Neural crest cell (in vitro differentiated cells): ENCODE measurements at places on chromosomes 16 and 17.

DNA sequence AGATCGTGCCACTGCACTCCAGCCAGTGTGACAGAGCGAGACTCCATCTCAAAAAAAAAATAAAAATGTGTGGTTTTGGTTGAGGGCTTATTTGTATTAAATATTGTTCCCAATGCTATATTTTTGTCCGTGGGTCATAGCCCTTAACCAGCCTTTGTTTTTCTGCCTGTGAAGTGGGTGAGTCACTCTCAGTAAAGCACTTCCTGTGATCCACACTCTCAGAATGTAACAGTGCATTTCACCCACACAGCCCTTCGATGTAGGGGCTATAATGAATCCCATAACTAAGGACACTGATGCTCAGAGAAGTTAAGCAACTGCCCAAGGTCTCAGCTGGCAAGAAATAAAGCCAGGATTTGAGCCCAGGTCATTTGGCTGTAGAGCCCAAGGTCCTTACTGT is 34.7 kb upstream of the POLR3E start:
- DNase-seq: no peak

GRCh38 chr17:15511142-15511541 is 43.7 kb upstream of the CDRT4 start:
- no peak for DNase-seq

DNA sequence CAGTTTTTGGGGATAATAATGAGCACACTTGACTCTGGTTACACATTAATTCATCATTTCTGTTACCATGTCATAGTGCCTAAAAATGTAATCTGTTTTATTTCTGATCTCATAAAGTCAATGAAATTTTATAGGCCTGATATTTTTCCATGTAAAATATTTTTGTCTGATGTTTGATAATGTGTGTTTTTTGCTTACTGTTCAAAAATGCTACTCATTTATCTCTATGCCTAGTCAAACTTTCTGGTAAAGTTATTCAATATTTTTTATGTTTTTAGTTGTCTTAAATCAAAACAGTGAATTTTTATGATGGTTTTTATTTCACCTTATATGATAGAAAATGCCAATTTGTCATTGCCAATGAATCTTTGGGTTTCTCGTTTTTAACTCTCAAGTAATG is 147.0 kb downstream of the AHSP start:
- DNase-seq: no peak

- no peak for DNase-seq
These were observed 14.0 kb upstream of the SPHK1 start for GRCh38 chr17:76370261-76370993.

GRCh38 chr16:27417047-27417671 is 15.2 kb downstream of the IL21R start:
- DNase-seq: no peak

DNA sequence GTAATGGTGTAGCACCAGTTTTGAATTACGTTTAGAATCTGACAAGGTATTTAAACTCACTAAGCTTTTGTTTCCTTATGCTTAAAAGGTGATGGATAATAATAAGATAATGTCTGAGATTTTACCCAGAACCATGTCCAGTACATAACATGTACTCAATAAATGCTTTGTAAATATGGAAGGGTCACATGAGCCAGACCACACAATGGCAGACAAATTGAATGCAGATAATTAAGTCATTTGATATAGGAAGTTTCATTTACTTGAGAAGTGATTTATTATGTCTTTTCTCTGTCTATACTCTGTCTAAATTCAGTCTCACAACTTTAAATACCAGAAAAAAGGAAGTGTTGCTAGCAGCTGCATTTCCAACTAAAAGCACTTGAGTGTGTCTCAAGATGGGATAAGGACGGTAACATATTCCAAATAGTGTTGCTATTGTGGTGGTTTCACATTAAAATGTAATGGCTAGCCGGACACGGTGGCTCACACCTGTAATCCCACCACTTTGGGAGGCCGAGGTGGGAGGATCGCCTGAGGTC is 52.5 kb upstream of the DHX40 start:
- no peak for DNase-seq

GRCh38 chr16:8611886-8612600 is 9.5 kb upstream of the METTL22 start:
- no peak for DNase-seq

- DNase-seq: no peak
These were observed 7.4 kb downstream of the TMC6 start for GRCh38 chr17:78120971-78121800.

DNA sequence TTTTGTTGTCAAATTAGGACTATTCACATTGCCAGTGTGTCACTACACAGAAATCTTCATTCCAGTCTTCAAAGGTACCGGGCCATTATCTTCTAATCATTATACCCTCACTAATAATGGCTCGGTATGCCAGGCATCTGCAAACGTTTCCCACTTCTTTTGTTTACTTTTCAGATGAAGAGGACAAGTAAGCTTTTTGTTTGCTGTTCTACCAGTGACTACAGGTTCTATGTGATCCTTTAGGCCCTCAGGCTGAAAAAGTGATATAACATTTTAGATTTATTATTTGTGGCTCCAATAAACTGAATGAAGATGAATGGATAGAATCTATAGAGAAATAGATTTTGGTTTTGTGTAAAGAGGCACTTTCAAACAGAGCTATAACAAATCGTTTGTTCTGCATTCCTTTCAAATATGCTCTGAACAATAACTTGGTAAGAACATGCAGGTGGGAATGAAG is 403 bp upstream of the KRTAP3-1 start:
- no peak for DNase-seq

DNA sequence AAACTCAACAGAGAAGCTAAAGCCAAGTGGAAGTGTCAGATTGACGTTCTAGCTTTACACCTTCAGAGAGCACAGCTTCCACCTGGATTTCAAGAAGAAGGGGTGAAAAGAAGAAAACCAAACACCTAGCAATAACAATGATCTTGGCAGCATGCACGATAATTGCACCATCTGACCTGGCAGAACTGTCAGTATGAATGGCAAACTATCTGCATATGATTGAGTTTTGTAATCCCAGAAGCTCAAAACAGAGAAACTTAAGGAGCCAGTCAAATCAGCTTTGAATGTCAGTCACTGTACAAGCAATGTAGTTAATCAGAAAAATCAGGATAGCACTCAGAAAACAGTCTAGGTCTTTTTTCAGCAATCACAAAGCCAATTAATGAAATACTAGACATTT is 427.1 kb downstream of the ZFHX3 start:
- DNase-seq: no peak

- DNase-seq: no peak
These were observed 8.4 kb downstream of the MAF start for GRCh38 chr16:79592186-79592585.

DNA sequence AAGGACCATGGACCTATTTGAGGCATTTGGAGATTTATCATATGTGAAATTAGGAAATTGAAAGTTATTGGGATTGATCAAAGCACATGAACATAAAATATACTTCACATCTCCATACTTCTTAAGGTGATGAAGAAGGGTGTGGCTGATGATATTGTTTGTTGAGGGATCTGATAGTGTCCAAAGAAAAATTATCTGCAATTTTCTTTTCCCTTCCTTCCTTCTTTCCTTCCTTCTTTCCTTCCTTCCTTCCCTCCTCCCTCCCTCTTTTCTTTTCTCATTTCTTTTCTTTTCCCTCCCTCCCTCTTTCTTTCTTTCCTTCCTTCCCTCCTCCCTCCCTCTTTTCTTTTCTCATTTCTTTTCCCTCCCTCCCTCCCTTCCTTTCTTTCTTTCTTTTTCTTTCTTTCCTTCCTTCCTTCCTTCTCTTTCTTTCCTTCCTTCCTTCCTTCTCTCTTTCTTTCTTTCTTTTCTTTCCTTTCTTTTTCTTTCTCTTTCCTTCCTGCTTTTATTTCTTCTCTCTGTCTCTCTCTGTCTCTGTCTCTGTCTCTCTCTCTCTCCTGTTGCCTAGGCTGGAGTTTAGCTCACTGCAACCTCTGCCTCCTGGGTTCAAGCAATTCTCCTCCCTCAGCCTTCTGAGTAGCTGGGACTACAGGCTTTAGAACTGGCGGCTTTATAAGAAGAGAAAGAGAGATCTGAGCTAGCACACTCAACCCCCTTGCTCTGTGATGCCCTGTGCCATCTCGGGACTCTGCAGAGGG is 20.9 kb upstream of the ITPRIPL2 start:
- no peak for DNase-seq

DNA sequence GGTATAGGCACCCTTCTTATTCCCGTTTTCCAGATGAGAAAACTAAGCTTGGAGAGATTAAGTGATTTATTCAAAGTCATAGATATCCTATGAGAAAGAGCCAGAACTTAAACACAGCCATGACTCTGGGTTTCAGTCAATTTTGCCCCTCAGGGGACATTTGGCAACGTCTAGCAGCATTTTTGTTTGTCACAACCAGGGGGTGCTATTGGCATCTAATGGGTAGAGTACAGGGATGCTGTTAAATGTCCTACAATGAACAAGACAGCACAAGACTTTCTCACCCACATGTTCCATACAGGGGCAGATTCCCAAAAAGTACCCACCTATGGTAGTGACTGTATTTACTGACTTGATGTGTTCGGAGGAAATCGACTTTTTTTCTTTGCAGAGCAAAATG is 4.8 kb upstream of the SHISA9 start:
- DNase-seq: peak; percentile 25

DNA sequence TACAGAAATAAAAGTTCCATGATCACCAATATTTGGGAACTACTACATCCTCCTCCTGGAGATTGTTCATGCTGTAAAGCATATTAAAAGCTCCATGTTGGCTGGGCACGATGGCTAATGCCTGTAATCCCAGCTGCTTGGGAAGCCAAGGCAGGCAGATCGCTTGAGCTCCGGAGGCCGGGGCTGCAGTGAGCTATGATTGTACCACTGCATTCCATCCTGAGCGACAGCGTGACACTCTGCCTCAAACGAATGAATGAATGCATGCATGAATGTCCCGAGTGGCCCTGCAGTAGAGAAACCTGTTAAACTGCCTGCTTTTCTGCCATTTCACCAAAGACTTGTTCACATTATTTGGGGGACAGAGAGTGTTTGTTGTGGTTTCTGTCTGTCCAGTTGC is 15.0 kb downstream of the CNEP1R1 start:
- DNase-seq: no peak

DNA sequence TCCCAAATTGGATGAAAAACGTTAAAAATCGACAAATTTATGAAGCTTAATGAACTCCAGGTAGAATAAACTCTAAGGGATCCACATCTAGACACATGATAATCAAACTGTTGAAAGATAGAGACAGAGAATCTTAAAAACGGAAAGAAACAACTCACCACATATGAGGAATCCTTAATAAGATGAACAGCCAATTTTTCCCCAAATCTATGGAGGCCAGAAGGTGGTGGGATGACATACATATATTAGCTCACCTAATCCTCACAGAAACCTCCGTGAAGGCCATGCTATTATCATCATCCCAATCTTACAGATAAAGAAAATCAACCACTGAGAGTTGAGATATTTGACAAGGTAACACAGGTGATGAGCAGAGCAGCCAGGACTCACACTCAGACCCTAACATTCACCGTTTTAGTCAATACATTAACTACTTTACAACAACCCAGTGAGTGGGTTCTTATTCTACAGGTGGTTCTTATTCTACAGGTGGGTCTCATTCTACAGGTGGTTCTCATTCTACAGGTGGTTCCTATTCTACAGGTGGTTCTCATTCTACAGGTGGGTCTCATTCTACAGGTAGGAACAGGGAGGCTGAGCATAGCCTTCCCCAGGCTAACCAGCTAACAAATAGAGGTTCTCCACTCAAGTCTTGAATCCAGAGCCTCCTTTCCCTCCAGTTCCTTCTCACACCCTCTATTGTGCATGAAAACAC is 4.8 kb downstream of the CACNG1 start:
- no peak for DNase-seq

- DNase-seq: no peak
These were observed 8.6 kb upstream of the ABCA9 start for GRCh38 chr17:69069226-69069750.

DNA sequence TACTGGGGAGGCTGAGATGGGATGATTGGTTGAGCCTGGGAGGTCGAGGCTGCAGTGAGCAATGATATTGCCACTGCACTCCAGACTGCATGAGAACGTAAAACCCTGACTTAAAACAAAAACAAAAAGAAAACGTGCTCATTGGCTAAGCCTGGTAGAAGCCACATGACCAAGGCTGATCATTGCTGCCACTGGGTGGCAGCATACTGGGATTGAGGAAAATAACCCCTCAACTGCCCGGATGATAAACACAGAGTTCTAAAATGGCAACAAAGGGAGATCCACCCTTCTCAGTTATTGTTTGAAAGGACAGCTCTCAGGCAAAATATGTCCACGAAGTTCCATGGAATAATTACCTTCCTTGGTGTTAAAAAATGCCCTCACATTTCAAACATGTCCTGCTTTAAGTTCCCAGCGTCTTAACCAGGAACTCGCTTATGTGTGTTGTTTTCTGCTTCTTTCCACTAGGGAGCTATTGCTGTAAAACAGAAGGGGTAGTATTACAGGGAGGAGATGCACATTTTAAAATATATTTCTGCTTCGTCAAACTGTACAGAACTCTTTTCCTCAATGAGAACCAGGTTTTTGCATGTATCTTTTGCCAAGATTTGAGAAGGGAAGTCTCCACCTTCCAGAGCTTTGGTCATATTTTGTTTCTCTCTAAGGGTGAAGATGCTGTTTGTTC is 675.3 kb downstream of the MAF start:
- no peak for DNase-seq

DNA sequence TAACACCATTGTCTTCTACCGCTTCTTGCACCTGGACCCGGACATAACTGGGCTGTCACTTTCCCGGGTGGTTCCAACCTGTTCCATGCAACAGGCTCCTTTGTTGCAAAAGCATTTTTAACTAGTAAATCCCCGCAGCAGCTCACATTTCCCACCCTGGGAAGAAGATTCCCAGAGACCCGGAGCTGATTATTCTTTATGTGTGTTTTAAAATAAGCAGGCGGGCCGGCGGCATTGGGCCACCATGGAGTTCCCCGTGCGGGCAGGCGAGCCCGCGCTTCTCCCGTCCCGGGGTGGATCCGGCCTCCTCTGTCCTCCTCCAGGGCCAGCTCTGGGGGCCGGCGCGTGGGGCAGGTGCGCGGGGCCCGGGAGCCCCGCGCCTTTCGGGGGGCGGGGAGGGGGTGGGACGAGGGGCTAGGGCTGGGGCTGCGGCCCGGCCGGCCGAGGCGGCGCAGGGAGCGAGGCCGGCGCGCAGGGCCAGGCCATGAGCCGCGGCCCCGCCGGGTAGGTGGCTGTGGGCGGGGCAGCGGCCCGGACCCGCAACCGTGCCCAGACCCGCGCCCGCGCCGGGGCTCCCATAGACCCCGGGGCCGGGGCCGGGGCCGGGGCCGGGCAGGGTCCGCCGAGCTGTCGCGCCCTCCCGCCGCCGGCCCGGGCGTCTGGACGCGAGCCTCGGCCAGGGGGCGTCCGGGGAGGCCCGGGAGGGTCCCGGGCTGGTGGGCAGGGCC is 1.7 kb downstream of the CRAMP1 start:
- DNase-seq: peak; percentile 10

GRCh38 chr17:80545499-80545826 is 825 bp downstream of the RPTOR start:
- no peak for DNase-seq

- no peak for DNase-seq
These were observed 141.1 kb downstream of the CCDC182 start for GRCh38 chr17:57603978-57604377.

- no peak for DNase-seq
These were observed 235.7 kb downstream of the NTN1 start for GRCh38 chr17:9256751-9257629.

- no peak for DNase-seq
These were observed 75.6 kb downstream of the MGAT5B start for GRCh38 chr17:76943781-76944213.

- DNase-seq: no peak
These were observed 5.0 kb downstream of the NOG start for GRCh38 chr17:56598466-56598865.

- DNase-seq: no peak
These were observed 38.1 kb downstream of the WSB1 start for GRCh38 chr17:27332047-27332393.

- no peak for DNase-seq
These were observed 9.7 kb downstream of the CCR7 start for GRCh38 chr17:40555296-40556190.
